WTC11 (cell line): ENCODE measurements at places on chromosomes 2 and 18.

GRCh38 chr18:31217038-31217849 is 54.6 kb upstream of the DSC1 start:
- no peak for DNase-seq

- no peak for DNase-seq
These were observed at the start of gene ACTG2 for GRCh38 chr2:73892631-73893329. Gene ACTG2 (plus strand): TSS chr2:73893008. CDS start chr2:73901312, 8,304 bp downstream.

DNA sequence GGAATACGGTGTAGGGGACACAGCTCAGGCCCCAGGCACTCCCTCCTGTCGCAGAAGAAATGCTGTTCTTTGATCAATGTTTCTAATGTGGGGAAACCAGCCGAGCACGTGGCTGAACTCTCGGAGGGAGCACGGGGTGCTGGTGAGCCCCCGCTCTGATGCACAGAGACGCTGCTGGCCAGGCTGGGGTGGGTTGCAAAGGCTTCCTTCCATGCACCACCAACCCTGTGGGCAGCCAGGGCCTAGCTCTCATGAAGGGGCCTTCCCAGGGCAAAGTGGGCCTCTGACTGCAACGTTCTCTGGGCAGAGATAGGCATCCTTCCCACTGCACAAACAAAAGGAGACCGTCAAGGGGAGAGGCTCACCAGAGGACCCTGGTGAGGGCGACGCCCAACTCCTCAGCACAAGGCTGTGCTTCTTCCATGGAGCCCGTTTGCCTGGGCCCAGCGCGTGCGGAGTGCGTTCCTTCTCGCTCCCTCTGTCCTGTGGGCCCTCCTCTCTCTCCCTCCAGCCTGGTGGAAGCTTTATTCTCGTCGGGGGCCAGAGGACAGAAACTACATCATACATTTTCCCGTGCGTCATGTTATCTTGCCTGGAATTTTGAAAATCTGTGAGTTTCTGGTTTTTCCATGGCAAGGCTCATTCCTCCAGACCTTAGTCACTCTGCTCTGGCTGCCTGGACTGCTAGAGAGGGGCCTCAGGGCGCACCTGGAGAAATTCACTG is 61.1 kb upstream of the SP3 start:
- DNase-seq: no peak

DNA sequence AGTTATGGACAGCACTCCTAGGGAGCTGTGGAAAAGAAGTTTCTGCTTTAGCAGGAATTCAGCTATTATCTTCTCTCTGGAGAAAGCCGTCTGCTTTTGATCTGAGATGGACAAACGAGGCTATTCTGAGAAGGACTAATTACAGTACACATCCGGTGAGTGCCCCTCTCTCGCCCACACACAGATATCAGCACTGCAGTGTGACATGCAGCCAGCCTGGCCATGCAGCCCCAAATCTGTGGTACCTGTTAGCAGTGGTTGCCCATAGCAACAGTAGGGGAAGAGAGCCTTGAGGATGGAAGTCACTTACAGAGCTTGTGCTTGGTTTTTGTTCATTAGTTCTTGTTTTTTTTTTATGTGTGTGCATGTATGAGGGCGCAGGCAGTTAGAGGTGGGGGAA is 73.9 kb upstream of the TRIB2 start:
- no peak for DNase-seq

- DNase-seq: no peak
These were observed 16.1 kb downstream of the ARHGAP28 start for GRCh38 chr18:6745504-6746031.

DNA sequence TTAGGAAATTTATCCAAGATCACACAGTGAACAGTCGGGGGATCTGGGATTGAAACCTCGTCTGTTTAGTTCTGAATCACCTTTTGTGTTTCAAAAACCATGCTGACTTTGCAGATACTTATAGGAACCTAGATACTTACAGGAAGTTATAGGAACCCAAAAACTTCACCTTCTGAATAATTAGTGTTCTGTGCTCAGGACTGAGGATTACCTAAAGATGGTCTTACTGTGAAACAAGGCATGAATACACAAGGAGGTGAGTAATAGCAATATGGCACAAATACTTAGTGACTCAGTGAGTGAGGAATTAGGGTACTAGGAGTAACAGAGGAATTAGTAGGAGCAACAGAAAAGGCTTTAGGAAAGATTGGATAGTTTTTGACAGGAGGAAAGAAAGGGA is 145.5 kb downstream of the LRATD1 start:
- no peak for DNase-seq
